Left forelimb (tissue), 1 donor: ENCODE measurements at places on chromosomes 1 and 21.

GRCh38 chr1:202311875-202312635 is 29.7 kb downstream of the UBE2T start:
- no peak for DNase-seq

DNA sequence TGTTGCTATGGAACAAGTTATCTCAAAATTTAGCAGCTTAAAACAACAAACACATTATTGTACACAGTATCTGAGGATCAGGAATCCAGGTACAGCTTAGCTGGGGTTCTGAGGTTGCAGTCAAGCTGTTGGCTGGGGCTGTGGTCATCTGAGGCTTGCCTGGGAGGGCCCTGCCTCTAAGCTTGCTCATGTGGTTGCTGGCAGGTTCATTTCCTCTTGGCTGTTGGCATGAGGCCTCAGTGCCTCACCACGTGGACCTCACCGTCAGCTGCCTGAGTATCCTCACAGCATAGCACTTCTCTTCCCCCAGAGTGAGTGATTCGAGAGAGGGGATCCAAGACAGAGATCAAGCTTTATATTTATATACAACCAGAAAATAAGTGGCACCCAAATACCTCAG is 18.6 kb downstream of the NTPCR start:
- DNase-seq: no peak

DNA sequence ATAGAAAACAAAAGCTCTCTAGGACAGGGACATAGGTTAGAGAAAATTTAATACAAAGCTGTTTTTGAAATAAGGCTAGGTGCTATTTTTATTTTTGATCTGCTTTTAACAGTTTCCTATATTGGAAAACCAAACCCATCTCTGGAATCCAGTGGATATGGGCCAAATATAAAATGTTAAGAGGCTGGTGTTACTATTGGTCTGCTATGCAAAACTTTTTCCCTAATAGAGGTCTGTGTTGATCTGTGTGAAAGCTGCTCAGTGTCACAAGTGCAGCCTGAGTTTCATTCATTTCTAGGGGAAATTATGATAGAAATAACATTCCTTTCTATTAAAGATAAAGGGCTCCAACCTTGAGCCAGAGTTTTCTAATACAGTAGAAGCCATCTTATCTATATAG is 116.4 kb downstream of the OLFML2B start:
- no peak for DNase-seq

GRCh38 chr1:72111662-72112061 is 170.7 kb downstream of the NEGR1 start:
- DNase-seq: no peak

- peak; percentile 77 for DNase-seq
Measured at GRCh38 chr1:32538887-32539583, at the start of gene ZBTB8A. TSS of gene ZBTB8A (plus strand) at chr1:32539427. CDS start at chr1:32592932, 53,505 bp downstream.
